Activated T-helper 2 cell treated with anti-CD3 and anti-CD28 coated beads, Interferon-gamma antibody, Interleukin-2, Interleukin-4, amounts not matched to agents 10 μg/mL and 5 μg/mL and 100 μg/mL, durations not matched to agents 14 hours and 24 hours and 36 hours (primary cell): ENCODE measurements at places on chromosomes 6 and 20.

DNA sequence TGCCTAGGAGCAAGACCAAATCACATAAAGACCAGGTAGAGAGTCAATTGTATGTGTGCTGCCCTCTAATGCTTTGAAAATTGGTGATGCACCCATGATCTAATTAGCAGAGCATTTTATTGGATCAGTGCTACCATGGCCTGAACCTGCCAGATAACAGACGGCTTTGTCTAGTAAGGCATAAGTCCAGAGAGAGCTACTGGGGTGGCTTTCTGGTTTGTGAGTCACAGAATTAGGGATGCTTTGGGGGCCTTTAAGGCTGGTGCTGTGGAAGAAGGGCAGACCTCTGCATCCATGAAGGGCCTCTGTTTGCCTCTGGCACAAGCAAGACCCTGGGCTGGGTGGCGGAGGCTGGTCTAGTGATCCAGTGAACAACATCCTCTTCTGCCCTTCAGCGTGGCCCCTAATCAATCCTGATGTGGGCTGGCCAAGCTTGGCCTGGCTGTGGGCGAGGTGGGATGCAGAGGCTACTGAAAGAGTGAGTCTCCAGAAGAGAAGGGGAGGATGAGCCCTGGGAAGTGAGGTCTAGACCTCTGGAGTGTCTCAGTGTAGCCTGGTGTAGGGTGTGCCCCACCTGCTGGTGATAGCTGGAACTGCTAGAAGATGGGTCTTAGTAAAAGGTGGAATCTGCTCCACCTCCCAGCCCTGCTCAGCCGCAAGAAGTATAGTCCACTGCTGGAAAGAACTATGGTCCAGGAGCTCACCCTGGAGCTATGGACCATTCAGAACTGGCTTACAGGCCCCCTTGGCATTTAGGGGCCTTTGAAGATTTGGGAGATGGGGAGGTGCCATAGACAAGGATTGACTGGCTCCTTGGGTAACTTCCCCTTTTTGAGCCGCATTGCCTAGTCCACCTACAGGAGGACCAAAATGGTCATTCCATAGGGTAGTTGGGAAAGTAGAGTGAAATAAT is 36.7 kb upstream of the AAR2 start:
- no peaks in the 10 kb centered on the region for H3K36me3 ChIP-seq
- peaks cover 12% of the 10 kb centered on the region for H3K27me3 ChIP-seq
- peaks cover 2% of the 10 kb centered on the region for H3K4me1 ChIP-seq
- H3K4me3 ChIP-seq: no peak overlapping the region
- no peak overlapping the region for H3K27ac ChIP-seq
- DNase-seq: peak; percentile 50

DNA sequence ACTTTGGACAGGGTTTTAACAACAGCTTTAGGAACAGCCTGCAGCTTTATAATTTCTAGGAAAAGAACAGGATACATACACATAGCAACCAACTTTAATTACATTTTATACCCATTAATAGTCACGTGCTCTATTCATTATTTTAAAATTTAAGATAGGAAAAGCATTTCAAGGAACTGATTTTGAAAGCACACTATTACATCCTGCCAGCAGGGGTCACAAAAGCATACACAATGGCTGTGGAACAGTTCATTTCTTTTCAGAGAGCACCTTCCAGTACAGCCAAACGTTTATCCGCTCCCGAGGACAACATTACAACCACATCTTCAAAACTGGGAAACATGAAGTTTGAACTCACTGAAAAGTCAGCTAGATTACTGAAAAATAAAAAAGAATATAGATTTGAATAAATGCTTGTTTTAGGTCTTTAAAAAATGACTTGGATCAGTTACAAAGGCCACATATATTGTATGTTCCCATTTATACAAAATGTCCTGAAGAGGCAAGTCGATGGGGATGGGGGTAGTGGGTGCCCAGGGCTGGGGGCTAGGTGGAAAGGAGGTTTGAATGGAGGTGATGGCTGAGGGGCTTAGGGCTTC is 104.6 kb upstream of the EXOC2 start:
- no peak for DNase-seq
- H3K4me1 ChIP-seq: no peaks in the 10 kb centered on the region
- H3K36me3 ChIP-seq: no peaks in the 10 kb centered on the region
- no peak overlapping the region for H3K4me3 ChIP-seq
- H3K27me3 ChIP-seq: peaks cover 67% of the 10 kb centered on the region

DNA sequence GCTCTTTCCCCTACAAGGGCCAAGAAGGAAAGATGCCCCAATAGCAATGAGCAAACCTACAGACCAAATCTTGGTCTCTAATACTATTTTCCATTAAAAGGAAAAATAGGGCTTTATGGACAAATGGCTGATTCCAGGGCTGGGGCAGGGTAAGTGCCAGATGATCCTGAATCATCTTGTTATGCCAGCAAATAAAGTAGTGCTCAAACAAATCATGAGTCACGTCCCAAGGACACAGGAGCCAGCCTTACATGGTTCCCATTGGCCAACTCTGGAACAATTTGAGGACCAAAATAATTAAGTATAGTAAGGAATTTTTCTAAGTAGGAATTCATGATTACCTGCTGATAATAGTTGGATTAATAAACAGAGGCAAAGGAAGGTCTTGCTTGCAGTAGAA is 53.2 kb upstream of the NKX2-4 start:
- no peaks in the 10 kb centered on the region for H3K4me1 ChIP-seq
- no peaks in the 10 kb centered on the region for H3K36me3 ChIP-seq
- H3K27ac ChIP-seq: no peak overlapping the region
- H3K27me3 ChIP-seq: peaks cover 10% of the 10 kb centered on the region
- H3K4me3 ChIP-seq: no peak overlapping the region

DNA sequence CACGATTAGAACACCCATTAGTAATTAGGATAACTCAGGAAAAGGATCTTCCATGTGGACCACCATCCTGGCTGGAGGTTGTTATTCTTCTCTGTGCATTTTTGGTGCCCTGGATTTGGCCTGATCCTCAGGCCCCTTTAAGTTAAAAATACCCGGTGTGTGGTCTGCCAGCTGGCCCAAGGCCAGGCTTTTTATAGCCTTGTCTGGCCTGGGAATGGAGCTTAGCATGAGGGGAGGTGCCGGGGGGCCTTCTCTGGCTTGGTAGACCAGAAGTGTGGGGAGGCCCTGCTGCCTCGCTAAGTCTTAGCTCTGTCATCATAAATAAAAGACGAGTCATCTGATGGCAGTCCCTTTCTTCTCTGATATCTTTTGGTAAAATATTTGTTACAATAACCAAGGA is 71.4 kb downstream of the ARID1B start:
- H3K36me3 ChIP-seq: peaks cover 15% of the 10 kb centered on the region
- H3K27me3 ChIP-seq: no peaks in the 10 kb centered on the region
- no peak overlapping the region for H3K4me3 ChIP-seq
- H3K4me1 ChIP-seq: peaks cover 35% of the 10 kb centered on the region
- no peak for DNase-seq

- no peak overlapping the region for H3K4me3 ChIP-seq
- peaks cover 46% of the 10 kb centered on the region for H3K36me3 ChIP-seq
- H3K4me1 ChIP-seq: peaks cover 6% of the 10 kb centered on the region
- H3K27me3 ChIP-seq: no peaks in the 10 kb centered on the region
Measured at GRCh38 chr6:35620706-35621105, 68.0 kb downstream of the FKBP5 start.

GRCh38 chr20:24814556-24815195 is 134.4 kb upstream of the CST7 start:
- H3K27ac ChIP-seq: no peak overlapping the region
- H3K4me3 ChIP-seq: no peak overlapping the region
- H3K36me3 ChIP-seq: no peaks in the 10 kb centered on the region
- H3K27me3 ChIP-seq: no peaks in the 10 kb centered on the region
- H3K4me1 ChIP-seq: no peaks in the 10 kb centered on the region

GRCh38 chr6:36955671-36956445 is 1.3 kb downstream of the PI16 start:
- DNase-seq: no peak
- peaks cover 23% of the 10 kb centered on the region for H3K27me3 ChIP-seq
- no peaks in the 10 kb centered on the region for H3K36me3 ChIP-seq
- peaks cover 34% of the 10 kb centered on the region for H3K4me1 ChIP-seq

DNA sequence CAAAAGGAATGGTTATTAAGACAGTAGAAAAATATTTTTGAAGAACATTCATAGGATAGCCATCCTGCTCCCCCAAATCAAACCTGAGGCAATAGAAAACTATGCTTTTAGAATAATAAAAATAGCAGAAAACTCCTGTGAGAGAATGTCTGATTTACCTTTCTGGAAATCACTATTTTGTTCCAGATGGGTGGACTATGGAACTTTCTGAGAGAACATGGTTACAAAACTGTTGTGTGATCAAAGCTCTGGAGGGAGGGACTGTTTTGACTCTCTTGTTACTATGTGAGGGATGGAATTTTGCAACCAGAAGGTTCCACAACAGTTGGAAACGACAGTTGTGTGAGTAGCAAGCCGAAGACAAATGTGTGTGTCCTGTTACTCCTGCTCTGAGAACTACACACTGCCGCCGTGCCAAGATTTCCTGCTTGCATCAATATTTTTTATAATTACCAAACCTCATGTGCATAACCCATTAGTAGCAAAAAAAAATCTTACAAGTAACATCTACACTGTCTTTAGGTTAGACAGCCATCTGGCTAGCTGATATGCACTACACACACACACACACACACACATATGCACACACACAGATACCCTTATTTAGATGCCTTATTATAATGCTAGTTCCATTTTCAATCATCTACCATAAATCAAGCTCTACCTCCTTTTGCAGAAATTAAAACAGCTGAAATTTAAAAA is 11.0 kb upstream of the HIVEP1 start:
- H3K4me3 ChIP-seq: no peak overlapping the region
- H3K27me3 ChIP-seq: no peaks in the 10 kb centered on the region
- H3K27ac ChIP-seq: no peak overlapping the region
- H3K36me3 ChIP-seq: no peaks in the 10 kb centered on the region
- DNase-seq: no peak
- peaks cover 23% of the 10 kb centered on the region for H3K4me1 ChIP-seq

- no peak overlapping the region for H3K27ac ChIP-seq
- H3K4me3 ChIP-seq: no peak overlapping the region
- no peak for DNase-seq
- H3K4me1 ChIP-seq: no peaks in the 10 kb centered on the region
- H3K27me3 ChIP-seq: peaks cover 8% of the 10 kb centered on the region
Measured at GRCh38 chr6:29355603-29356002, 13.1 kb downstream of the OR5V1 start.

DNA sequence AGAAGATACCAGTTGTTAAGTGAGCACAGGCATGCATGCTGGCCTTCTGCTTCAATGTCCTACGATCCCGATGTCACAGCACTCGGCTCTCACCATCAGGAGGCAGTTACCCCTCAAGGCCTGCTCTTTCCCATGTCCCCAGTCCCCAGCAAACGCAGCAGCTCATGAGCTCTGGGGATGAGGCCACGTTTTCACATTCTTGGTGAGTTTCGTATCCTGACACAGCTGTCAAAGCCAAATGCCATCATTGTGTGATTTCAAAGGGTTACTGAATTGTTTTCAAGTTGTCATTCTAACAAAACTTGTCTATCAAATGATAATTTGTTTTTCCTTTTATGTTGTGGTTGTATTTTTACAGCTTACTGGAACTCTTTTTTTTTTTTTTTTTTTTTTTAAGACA is 226.9 kb upstream of the KCNG1 start:
- H3K36me3 ChIP-seq: no peaks in the 10 kb centered on the region
- H3K27me3 ChIP-seq: peaks cover 8% of the 10 kb centered on the region
- H3K27ac ChIP-seq: no peak overlapping the region
- no peak for DNase-seq
- no peak overlapping the region for H3K4me3 ChIP-seq

DNA sequence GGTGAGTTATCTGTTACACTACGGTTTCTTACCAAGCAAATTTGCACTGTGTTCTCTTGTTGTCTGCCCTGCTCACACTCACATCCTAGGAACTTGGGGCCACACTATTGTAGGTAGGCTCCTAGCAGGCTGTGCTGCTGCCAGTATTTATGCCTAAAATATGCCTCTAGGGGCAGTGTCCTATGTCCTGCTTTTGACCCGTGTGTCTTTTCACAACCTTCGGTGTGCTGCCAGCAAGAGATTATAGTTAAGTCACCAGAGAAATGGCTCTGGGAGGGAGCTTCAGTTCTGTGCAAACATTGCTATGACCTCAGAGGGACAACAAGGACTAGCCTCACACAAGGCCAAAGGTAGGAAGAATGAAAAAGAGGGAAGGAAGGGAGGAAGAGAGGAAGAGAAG is 8.9 kb upstream of the TAAR5 start:
- no peaks in the 10 kb centered on the region for H3K4me1 ChIP-seq
- no peak for DNase-seq
- H3K36me3 ChIP-seq: no peaks in the 10 kb centered on the region
- H3K4me3 ChIP-seq: no peak overlapping the region
- H3K27ac ChIP-seq: no peak overlapping the region

DNA sequence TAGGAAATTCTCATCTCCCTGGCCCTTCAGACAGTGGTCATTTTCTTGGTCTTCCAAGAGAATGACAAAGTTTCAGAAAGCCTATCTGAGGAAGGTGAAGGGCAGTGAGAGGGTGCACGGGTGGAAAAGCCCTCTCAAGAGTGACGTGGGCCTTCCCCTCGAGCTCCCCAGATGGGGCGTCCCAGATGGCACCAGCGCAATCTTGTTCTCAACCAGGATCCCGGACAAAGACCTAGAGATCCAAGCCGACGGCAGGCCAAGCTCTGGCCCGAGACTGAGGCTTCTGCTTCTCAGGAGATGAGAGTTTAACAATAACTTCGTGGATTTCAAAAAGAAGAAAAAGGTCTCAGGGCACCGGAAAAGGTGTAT is 797 bp upstream of the ZNF133 start:
- no peak for DNase-seq
- peak overlapping the region; percentile 97 for H3K4me3 ChIP-seq
- peaks cover 23% of the 10 kb centered on the region for H3K36me3 ChIP-seq
- H3K27ac ChIP-seq: peak overlapping the region; percentile 97
- H3K27me3 ChIP-seq: peaks cover 13% of the 10 kb centered on the region

GRCh38 chr20:42979720-42980119 is 210.0 kb downstream of the PTPRT start:
- no peak for DNase-seq
- H3K36me3 ChIP-seq: no peaks in the 10 kb centered on the region
- no peaks in the 10 kb centered on the region for H3K27me3 ChIP-seq
- H3K4me3 ChIP-seq: no peak overlapping the region
- no peaks in the 10 kb centered on the region for H3K4me1 ChIP-seq
- H3K27ac ChIP-seq: no peak overlapping the region

DNA sequence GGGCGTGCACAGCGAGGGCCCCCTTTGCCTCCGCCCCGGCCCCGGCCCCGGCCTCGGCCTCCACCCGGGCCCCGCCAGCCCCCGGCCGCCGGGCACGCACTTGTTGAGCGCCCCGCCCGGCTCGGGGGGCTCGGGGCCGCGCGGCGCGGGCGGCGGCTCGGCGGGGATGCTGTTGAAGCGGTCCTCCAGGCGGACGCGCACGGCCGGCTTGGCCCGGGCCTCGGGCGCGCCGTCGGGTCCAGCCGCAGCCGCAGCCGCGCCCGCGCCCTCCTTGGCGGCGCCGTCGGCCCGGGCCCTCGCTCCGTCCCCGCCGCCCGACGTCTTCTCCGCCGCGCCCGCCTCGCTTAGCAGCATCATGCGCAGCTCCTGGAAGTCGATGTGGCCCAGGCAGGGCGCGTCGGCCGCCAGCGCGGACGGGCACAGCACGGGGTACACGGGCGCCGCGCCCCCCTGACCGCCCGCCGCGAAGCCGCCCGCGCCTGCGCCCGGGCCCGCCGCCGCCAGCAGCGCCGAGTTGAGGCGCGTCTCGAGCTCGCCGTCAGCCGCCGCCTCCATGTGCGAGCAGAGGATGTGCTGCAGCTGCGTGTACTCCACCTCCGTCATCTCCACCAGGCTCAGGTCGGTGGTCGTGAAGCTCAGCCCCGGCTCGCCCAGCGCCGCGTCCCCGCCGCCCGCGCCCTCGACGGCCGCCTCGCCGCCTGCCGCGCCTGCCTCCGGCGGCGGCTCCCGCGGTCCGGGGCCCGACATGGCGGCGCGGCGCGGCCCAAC is 514 bp downstream of the TCFL5 start:
- no peak overlapping the region for H3K27ac ChIP-seq
- DNase-seq: peak; percentile 36
- H3K36me3 ChIP-seq: peaks cover 22% of the 10 kb centered on the region
- H3K27me3 ChIP-seq: peaks cover 22% of the 10 kb centered on the region
- peak overlapping the region; percentile 39 for H3K4me3 ChIP-seq
- H3K4me1 ChIP-seq: peaks cover 9% of the 10 kb centered on the region
